HuH-7 (cell line): ENCODE measurements at places on chromosomes 2 and 18.

- DNase-seq = no peak
Observed at GRCh38 chr18:55416791-55417190, 171.2 kb downstream of the TCF4 start.

- DNase-seq = no peak
Observed at GRCh38 chr18:49876536-49876935, 63.2 kb upstream of the ACAA2 start.

DNA sequence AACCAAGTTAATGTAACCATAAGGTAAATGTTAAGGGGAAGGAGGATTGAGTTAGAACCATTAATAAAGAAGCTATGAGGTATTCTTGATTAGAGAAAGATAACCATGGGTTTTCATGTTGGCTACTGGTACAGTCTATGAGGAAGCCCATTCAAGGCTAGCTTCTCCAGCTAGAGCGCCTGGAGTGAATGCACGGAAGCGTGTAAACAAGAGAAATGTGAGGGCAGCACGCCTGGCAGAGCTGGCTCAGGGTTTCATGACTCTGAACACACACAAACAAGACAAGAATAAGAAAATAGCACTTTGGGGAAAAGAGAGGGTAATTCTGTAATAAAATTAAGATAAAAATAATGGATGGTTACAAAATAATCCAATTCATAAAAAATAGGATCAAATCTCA, 255.3 kb downstream of the PDE11A start:
- DNase-seq = no peak

- no peak for DNase-seq
Observed at GRCh38 chr2:196468394-196468793, 171.1 kb upstream of the CCDC150 start.

- DNase-seq = no peak
Observed at GRCh38 chr18:49857708-49858107, 44.4 kb upstream of the ACAA2 start.

- DNase-seq = no peak
Observed at GRCh38 chr2:85130407-85130806, 2.8 kb upstream of the TCF7L1 start.

- DNase-seq = no peak
Observed at GRCh38 chr2:69452687-69453086, 15.5 kb upstream of the NFU1 start.

DNA sequence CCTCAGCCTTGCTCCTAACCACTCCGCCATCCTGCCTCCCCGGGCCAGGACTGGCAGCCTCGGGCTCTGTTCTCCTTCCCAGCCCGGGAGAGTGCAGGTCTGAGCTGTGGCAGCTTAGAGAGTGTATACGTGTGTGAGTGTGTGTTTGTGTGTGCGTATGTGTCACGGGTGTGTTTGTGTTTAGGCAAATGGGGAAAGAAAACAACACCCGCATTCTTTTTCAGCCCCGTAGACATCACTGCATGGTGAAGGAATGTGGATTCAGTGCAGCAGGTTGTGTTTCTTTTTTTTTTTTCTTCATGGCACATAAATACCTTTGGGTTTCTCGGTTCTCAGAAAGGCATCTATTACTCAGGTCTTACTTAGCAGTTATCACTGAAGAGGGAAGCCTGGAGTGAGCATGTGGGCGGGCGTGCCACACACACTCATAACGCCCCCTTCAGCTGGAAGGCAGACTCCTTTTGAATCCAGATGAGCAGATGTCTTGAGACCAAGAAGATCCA, 44.2 kb downstream of the GLI2 start:
- no peak for DNase-seq

DNA sequence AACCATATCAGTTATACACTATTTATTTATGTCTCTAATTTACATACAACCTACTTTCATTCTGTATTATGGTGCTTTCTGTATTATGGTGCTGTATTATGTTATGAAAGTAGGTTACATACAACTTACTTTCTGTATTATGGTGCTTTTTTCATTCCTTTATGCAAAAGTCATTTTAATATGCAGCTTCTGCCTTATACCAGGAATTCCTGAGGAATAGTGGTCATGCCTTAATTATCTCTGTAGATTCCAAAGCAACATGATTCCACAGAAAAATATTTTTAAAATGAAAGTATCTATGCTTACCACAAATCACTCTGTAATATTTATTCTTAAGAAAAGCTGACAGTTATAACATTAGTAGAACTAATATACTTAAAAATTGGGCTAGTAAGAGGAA, 922.0 kb upstream of the NRXN1 start:
- DNase-seq = no peak
